Activated gamma-delta T cell treated with anti-CD3 and anti-CD28 coated beads, Interleukin-2, amount 50 U/mL, for 16 hours (primary cell): ENCODE measurements at places on chromosomes 16 and 17.

DNA sequence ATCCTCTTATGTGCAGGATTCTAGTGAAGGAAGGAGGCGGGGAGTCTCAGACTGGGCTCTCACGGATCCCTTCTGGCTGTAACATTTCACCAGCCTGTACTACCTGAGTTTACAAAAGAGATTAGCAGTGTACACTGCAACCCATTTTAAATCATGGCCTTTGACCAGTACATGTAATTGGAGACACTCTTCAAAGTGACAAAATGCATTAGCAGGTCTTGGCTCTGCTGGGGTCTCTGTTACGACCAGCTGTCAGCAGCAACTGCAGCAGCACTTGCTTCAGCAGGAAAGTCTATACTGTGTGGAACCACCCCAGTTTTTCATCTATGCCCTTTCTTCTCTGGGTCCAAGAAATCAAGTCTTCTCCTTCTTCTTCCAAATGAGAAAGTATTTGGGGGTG lies 322.8 kb upstream of the ASIC2 start:
- no peak for DNase-seq

DNA sequence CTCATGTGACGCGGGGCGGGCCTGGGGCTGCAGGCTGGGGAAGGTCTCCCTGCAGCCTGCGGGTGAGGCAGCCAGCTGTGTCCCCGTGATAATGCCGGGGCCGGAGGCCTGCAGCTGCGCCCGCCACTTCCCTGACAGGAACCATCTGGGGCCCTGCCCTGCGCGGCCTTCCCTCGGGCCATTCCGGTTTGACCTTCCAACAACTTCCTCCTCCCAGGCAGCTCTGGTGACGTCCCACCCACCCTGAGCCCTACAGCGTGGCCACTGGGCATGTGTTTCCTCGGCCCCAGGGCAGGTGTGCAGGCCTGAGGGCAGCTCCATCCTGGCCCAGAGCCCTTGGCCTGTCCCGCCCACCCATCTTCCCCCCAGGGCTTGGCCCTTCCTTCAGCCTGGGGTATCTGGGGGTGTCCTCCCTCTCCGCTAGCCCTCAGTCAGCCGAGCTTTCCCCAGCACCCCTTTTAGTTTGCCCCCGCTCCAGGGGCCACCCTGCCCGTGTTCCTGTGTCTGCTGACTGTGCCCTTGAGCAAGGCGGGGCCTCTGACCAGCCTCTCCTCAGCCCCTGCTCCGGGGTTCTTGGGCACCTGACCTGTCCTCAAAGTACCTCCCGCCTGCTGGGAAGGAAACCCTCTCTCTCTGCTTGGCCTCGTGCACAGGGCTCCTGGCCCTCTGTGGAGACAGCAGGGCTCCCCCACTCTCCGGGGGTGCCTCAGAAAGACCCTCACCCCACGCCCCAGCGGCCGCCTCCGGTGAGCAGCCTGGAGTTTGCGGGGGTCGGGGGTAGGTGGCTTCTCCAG lies at the start of gene CBFA2T3:
Gene CBFA2T3 (minus strand): TSS at position 190 of the 794 bp plus-strand sequence. CDS start 400 bp downstream, outside the sequence.
- DNase-seq: no peak

DNA sequence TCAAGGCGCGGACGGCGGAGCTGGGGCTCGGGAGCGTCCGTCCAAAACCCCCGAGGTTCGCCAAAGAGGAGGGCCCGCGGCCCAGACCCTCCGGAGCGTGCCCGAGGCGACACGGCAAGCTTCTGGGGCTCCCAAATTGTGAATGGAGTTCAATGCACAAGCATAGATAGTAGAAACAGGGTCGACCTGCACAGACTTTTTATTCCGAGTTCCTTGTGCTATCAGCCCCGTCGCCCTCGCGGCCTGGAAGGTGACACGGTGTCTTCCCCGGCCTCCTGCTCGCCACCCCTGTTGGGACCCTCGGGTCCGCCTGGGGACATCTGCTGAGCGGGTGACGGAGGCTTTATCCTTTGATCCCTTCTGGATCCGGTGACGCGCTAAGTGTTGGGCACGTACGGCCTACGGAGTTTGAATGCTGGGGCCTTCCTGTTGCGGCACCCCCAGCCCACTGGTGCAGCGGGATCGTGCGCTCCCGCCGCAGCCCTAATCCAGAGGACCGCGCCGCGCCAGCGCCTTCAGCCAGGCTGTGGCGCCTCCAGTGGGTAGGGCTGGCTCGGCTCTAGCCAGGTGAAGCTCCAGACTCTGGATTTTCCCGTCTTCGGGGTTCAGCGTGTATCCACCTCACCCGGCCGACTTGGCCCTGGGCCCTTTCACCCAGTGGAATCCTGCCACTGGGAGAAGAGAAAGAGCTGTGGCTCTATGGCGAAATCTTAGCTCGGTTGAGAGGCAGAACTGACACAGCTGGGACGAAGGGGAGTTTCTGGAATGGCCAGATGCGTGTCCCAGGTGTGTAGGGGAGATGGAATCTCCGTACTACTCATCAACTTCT lies 17.0 kb upstream of the NTN1 start:
- DNase-seq: no peak

DNA sequence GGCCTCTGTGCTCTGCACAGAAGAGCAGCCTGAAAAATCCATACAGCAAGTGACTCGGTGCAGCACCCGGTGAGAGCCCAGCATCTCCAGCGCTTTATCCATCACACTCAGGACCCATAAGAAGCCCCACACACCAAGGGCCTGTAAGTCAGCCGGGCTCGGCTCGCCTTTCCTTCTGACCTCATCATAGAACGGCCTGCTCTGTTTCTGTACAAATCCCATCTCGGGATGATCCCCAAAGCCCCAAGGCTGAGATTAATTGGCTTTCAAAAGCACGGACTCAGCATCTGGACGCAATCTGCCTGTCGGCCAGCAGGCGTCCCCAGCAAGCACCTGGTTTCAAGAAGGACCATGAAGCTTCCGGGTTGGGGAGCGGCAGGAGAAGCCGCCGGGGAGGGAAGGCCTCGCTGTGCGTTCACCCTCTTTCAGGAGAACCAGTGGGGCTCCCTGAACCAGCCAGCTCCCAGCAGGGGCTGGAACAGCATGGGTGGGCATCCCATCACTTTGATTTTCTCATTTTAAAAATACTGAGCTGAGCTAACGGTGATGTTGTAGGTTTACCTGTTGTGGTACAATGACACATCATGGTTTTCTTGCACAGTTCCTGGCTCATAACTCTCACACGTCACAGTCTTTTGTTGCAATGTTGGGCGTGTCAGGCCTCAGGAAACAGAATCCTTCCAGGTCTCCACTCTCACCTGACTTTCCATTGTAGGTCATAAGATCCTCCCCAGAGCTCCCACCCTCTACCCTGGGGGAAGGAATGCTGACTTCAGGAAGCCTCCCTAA lies 6.7 kb downstream of the CCDC57 start:
- DNase-seq: peak; percentile 64

- no peak for DNase-seq
These were observed 25.3 kb downstream of the CLEC16A start for GRCh38 chr16:10969615-10970014.

- DNase-seq: no peak
These were observed 38.8 kb downstream of the MRC2 start for GRCh38 chr17:62666061-62666800.

DNA sequence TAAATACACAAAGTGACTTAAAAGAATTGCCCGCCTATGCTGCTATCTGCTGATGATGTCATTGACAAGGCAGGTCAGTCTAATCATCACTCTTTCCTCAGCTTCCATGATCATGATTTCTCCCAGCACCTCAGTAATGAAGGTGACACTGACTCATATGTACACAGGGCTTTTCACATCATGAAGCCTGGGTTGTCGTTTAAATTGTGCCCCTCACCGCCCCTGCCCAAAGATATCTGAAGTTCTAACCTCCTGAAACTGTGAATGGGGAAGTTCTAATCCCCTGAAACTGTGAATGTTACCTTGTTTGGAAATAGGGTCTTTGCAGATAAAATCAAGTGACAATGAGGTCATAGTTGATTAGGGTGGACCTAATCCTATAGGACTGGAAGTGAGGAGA lies 17.4 kb upstream of the GPRC5C start:
- DNase-seq: no peak

DNA sequence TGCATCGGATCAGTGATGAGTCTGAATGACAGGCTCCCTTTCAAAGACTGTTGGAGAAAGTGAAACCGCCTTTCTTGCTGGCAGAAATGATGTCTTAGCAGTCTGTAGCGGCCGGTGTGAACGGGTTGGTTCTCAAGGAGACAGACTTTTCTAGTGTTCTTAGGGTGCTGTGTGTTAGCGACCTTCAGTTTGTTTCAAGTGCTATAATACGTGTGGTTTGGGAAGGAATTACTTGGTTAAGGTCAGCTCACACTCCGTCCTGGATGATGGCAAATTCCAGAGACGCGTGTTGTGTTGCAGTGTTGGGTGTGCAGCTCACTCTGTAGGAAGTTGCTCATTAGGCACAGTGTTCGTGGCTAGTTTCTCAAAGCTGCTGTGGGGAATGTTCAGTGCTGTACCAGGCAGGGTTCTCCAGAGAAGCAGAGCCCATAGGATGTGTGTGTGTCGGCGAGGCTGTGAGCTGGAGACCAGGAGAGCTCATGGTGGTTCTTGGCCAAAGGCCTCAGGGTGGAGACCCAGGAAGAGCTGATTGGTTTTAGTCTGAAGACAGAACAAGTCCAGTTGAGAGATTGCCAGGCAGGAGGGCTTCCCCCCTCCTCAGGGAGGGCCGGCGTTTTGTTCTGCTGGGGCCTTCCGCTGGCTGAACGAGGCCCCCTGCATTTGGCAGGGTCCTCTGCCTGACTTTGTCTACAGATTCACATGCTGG lies 37.6 kb downstream of the ZNF750 start:
- DNase-seq: no peak

- DNase-seq: no peak
These were observed 16.0 kb upstream of the SP6 start for GRCh38 chr17:47866941-47867340.

DNA sequence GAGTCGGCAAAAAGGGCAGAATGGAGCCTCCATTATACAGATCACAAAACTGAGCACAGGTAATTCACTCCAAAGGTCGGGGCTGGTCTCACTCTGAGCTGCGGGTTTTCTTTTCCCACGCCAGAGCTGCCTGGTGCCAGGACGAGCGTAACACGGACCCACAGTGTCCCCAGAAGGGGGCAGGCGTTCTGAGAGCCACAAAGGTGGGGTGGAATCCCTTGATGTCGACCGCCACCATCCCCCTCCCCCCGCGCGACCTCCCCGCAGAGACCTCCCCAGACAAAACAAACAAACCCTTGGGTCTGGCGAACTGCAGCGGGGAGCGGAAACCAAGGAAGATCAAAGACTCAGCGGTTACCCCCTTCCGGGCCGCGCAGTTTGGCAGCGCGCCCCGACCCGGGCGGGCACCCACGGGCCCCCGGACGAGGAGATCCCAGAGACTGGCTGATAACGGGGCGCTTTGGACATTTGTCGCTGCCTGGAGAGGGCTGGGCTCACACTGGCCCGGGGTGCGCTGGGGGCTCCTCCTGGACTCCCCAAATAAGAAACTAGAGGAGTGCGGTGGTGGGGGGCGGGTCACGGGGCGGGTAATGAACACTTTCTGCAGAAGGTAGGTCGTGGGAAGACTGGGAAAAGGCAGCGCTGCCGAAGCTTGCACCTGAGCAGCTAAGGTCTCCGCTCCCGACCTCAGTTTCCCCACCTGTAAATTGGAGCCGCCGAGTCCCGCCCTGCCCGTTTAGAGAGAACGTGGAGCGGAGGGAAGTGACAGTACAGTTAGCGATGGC lies 664 bp upstream of the NKD1 start:
- peak; percentile 76 for DNase-seq

- no peak for DNase-seq
These were observed 77.0 kb upstream of the HSBP1 start for GRCh38 chr16:83730812-83731211.

GRCh38 chr17:61904094-61904710 lies 23.6 kb downstream of the INTS2 start:
- no peak for DNase-seq

GRCh38 chr17:67283731-67284516 lies 38.9 kb upstream of the HELZ start:
- no peak for DNase-seq

DNA sequence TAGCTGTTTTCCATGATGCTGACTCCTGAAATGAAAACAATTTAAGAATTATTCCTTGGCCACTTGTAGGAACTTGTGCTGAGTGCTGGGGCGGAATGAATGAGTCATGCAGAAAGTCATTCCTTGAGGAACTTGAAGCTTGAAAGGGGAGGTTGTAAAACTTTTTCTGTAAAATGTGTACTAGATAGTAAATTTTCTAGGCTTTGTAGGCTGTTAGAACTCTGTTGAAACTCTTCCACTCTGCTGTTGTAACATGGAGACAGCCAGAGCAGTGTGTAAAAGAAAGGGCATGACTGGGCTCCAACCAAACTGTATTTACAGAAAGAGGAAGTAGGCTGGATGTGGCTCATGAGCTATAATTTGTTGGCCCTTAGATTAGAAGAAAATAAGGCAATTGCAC lies 46.1 kb downstream of the ABCA8 start:
- DNase-seq: no peak

- DNase-seq: no peak
These were observed at the start of gene HAS3 for GRCh38 chr16:69105501-69106361. Gene HAS3 (plus strand): TSS chr16:69105653. CDS start chr16:69109396, 3,743 bp downstream.

DNA sequence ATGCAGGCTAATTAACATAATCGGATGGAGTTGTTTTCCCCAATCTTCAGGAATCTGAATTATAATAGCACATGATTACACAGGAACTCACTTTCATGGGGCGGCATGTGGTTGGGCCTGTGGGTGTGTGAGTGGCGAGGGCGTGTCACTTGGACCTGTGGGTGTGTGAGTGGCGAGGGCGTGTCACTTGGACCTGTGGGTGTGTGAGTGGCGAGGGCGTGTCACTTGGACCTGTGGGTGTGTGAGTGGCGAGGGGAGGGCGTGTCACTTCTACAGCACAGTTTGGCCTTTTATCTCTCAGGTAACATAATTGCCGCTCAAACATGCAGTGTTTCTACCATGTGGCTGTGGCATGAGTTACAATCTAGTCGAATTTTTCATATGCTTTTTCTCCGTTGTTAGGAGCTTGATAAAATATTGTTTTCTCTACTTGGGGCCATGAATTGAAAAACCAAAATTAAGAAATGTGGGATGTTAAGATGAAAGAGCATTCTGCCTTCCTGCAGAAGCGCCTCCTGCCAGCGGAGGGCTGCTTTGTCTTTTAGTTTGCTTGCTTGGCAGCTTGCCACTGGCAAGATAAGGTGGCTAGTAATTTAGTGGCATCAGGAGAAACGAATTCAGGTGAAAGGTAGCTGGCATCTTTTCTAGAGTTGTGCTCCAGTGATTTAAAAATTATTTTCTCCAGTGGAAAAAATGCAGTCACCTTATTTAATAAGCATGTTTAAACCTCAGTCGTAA lies 36.2 kb downstream of the USP10 start:
- no peak for DNase-seq

GRCh38 chr17:74769856-74770497 lies 6.2 kb downstream of the NAT9 start:
- no peak for DNase-seq

DNA sequence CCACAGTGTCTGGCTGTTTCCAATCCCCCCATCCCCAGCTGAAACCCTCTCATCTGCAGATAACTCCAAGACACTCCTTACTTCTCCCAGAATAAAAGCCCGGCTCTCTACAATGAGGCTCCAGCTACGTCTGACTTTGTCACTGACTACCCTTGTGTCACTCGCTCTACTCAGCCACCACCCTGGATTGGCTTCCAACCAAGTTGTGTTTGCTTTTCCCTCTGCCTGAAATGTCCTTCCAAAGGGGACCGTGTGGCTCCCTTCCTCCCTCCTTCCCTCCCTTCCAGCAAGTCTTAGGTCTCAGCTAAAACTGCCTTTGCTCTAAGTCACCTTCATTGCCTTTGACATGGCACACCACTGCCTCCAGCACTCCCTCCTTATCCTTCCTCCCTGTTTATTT lies 42.8 kb downstream of the CDH1 start:
- DNase-seq: no peak

GRCh38 chr17:75622771-75623273 lies 10.4 kb upstream of the SMIM5 start:
- no peak for DNase-seq
